NCI-H1417 treated with DMSO at 0.1 percent for 48 hours (cell line): ENCODE measurements at places on chromosomes 1 and 21.

- DNase-seq, result no peak
Observed at GRCh38 chr1:6960291-6960811, 175.1 kb downstream of the CAMTA1 start.

GRCh38 chr1:219927956-219928790, at the start of gene SLC30A10:
SLC30A10 (minus strand) TSS chr1:219928557; CDS start chr1:219928440, 117 bp downstream.
- no peak for DNase-seq

GRCh38 chr1:64948905-64949833, 17.2 kb downstream of the JAK1 start:
- DNase-seq, result no peak

DNA sequence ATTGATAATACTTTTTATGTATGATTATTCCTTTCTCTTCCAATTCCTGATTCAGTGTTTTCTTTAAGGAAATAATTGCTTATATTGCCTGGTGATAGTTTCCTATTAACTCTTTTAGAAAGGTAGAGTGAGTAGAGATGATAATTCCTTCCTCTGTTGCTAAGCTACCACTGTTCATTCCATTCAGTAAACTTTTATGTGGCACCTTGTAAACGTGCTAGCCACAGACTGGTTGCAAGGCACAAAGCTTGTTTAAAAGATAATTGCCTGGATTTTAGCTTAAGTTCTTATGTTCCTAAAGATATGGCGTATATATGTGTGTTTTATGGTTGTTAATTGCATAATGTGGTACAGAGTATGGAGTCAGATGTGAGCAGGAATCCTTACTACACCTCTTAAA, 3.2 kb downstream of the ZFYVE9 start:
- no peak for DNase-seq

DNA sequence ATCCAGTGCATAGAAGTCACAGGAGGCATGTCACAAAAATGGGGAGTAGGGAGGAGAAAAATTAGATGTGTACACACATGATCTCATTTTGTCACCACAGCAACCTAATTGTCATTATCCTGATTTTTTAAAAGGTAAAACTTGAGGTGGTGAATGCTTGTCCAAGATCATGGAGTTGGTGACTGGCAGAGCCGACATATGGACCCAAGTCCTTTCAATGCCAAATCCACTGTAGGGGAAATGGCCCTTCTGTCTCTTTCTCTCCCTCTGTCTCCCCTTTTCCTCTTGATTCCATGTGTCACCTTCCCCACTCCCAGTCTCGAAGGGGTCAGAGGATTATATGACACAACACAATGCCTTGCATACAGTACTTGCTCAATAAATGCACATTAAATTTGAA, 65.7 kb upstream of the JUN start:
- DNase-seq, result no peak

GRCh38 chr1:162302306-162303003, 74.2 kb downstream of the SPATA46 start:
- no peak for DNase-seq

- DNase-seq, result no peak
Observed at GRCh38 chr1:100569888-100570287, 31.9 kb downstream of the GPR88 start.

GRCh38 chr21:34693192-34693810, 24.5 kb downstream of the CLIC6 start:
- no peak for DNase-seq

DNA sequence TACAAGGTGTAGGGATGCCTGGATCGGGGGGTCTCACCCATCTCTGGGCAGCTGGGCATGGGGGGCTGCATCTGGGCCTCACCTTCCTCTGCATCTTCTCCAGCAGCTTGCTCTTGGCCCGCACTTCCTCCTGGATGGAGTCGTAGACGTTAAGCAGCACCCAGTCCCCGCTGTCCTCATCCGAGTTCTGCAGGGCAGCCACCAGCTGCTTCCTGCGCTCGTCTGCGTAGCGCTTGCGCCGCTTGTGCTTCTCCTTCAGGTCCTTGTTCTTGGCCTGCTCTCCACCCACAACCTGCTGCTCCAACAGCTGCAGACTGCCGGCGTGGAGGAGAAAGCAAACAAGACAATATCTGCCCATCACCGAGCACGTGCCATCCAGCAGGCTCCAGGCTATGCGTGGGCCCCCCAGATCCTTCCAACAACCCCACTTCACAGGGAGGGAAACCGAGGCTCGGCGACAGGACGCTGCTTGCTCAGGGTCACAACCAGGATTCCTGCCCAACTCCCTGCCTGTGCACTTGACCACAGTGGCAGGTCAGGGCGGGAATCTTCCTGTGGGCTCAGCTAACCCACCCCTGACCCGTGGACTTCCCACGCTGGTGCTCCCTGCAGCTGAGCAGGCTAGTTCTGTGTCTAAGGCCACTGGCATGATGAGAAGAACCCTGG, 21.5 kb upstream of the DDOST start:
- no peak for DNase-seq

DNA sequence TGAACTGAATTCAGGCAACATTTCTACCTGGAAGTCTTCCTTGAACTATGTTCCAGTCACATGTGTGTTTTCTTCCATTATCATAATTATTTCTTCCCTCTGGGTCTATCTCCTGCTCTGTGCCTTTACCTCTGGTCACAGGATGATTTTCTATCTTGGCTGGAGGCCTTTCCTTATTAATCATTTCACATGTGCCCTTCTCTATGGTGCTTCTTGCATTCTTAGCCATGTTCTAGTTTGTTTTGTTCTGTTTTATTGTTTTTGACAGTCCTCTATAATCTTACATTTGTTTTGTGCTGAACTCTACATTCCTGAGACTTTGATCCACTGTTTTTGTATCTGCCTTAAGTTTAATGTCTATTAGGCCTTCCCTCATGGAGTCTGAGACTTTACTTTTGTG, 51.0 kb downstream of the SGIP1 start:
- DNase-seq, result no peak

GRCh38 chr1:24972221-24972914, 42.3 kb upstream of the RUNX3 start:
- DNase-seq, result no peak

DNA sequence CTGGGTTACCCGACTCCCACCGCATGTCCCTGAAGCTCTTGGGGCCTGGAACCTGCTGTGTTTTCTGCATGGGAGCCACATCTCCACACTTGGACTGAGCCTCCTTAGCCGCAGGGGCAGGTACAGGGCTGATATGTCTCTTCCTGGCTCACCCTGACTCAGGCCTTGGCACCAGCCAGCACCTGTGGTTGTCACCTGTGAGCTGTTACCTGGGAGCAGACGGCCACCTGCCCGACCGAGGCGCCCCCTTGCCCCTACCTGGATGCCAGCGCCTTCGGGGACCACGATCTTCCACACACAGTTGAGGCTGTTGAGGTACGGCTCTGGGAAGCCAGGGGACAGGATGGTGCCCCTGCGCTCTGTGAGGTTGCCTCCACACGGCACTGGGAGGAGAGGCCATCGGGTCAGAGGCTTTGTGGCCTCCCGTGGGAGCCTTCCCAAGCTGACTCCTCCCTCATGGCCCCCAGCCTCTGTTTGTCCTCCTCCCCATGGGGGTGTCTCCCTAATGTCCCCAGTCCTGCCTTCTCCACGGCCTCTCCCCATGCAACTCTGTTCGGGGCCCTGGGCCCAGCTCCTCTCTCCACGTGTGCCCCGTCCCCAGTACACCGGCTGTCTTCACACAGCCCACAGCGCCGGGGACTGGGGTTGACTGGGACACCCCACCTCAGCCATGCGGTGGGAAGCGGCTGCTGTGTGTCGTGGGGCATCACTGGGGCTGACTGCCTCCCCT, 152.0 kb downstream of the ZSCAN20 start:
- no peak for DNase-seq

DNA sequence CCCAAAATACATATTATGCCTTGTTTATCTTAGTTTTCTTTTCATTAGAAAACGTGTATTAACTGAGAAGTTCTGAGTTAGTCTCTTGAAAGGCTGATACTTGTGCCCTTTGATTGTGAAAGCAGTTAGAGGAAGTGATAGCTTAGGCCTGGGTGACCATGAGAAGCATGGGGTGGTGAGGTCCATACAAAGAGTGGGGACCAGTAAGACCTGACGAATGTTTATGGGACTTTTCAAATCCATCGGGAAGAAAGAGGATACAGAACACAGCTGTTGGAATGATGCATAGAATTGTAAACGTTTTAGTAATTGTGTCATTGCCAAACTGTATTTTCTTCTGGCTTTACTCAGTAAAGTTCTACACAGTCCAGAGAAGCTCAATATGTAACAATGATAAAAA, 259.8 kb downstream of the LMO4 start:
- no peak for DNase-seq

DNA sequence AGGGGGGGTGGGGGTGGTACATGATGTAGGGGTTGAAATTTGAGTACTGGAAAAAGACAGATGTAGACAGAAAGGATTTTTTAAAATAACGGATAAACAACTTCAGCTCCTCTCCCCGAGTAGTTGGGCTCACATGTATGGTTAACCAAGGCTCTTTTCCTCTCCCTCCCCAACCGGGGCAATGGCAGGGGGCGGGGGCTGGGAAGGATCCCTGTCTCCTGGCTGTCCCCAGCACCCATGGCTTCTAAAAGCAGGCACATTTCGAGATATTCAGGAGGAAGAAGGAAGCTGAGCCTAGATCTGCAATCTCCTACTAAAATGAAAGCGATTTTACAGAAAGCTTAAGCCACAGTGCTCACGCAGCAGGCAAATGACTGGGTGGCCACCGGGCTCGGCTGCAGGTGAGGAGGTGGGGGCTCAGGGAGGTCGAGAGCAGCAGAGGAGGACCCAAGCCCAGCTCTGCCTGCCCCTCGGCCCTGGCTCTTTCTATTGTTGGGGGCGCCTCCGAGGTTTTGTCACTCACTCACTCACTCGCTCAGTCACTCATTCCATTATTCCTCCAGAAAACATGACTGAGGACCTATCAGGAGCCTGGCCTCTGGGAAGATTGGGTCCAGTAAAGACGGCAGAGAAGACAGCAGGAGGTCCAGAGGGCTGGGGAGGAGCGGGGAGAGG, 573.3 kb downstream of the PTPRU start:
- no peak for DNase-seq

GRCh38 chr1:148374101-148374500, 109.0 kb downstream of the PPIAL4G start:
- no peak for DNase-seq

GRCh38 chr1:31651766-31652165, 7.1 kb upstream of the PEF1 start:
- DNase-seq, result no peak
